Cortex of kidney (tissue), 1 donor: ENCODE measurements at places on chromosomes 4 and X.

- no peak for DNase-seq
These were observed 120.6 kb upstream of the TBC1D9 start for GRCh38 chr4:140876615-140877364.

DNA sequence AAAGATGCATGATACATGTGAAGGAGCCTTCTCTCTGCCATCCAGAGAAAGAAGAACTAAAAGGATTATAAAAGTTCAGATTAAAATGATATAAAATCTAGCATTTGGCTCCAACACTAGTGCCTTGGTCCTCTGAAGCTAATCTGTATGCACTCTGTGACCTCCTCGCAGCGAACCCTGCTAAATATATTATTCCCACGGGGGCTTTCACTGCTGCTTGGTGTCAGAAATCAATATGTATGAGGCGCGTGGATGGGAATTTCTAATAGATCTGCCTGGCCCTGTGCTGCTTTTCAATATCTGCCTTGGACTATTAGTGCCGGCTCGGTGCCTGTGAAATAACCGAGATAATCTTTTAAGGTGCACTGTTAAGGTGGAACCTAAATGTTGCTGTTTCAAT is 69.7 kb downstream of the CXXC4 start:
- DNase-seq: no peak

DNA sequence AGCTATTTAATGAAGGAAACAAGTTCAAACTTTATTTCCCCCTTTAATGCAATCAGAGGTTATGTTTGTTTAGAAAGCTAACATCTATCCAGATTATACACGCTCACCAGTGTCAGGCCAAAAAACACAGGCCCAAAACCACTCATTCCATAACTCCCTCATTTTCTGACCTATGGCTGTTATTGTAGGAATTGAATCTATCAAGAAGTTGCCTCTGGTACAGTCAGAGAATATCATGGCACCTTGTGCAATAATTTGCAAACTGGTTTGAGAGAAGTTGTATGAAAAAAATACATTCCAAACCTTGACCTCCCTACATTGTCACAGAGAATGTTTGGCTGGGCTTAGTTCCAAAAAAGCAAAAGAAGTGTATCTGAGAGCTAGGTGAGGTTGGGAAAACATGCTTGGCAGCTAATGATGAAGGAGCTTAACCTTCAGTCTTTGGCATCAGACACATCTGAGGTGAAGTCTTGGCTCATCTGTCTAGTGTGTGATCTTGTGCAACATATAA is 591.0 kb downstream of the ANKRD50 start:
- no peak for DNase-seq

DNA sequence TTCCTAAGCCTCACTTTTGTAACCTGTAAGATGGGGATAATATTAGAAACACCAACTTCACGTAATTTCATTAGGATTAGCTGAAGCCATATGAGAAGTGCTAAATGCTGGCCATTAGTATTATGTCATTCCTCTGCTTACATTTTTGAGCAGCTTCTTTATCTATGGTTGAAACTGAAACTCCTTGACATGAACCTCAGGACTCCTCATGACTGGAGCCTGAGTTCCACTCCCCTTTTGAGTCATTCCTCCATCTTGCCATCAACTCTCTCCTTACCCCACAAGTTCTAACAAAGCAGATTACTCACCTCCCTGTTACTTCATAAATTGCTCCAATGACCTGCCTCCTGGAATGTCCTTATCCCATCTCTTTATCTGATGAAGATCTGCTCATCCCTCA is 123.2 kb upstream of the KCNIP4 start:
- DNase-seq: no peak
